ENCODE measurements at places on chromosomes 1 and 21. TPM values are rescaled to one million over a fixed set of nuclear protein-coding genes. Genes with fewer than 3 reads are reported as not detected.

DNA sequence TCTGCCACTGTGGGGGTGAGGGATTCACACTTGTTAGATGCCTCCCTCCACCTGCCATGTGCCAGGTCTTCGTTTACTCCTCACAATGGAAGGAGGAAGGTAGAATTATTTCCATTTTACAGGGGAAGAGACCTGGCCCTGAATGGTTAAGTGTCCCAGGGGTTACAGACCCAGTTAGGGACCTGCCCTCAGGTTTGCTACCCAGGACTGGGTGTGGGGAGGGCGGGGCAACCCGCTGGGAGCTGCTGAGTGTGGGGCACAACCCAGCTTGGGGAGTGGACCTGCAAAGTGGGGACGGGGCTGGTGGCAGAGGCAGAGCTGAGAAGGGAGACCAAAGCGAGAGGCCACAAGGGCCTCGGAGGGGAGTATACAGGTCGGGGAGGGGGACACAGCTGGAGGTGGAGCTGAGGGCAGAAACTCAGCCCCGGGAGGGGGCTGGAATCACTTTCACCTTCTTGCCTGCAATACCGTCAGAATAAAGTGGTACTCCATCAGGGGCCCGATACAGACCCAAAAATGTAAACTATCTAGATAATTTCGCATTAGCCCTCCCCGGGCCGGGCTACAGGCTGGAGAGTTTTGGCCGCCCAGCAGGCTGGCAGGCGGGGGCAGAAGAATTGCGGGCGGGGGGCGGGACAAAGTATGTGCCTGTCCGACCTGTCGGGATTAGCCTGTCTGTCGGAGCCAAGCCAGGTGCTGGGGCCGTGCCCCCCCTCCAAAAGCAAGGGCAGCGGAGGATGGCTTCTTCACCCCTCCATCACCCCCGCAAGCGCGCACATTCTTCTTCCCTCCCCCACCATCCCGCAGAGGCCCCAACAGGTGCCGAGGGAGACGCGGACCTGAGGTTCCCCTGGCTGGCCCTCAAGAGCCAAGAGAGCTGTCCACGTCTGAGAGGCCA lies 1.4 kb downstream of the RSPO1 start:
- no peak for DNase-seq

DNA sequence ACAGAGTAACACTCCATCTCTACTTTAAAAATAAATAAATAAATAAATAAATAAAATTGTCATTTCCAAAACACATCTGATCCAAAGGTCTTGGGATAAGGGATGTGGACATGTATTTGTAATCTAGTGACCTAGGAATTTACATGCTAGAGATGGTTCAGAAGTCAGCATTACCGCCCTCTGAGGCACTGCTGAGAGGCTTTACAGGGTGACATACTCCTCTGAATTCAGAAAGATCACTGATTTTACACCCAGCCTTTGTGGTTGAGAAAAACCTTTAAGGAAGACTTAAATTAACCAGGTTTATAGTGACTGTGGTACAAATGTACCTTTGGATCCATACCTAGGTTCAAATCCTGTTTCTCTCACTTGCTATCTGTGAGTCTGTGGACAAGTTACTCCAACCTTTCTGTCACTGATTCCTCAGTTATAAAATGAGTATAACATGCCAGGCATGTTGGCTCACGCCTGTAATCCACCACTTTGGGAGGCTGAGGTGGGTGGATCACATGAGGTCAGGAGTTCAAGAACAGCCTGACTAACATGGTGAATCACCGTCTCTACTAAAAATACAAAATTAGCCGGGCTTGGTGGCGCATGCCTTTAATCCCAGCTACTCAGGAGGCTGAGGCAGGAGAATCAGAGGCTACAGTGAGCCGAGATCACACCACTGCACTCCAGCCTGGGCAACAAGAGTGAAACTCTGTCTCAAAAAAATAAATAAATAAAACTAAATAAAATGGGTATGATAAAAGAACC lies 20.1 kb downstream of the OSBPL9 start:
- no peak for DNase-seq

DNA sequence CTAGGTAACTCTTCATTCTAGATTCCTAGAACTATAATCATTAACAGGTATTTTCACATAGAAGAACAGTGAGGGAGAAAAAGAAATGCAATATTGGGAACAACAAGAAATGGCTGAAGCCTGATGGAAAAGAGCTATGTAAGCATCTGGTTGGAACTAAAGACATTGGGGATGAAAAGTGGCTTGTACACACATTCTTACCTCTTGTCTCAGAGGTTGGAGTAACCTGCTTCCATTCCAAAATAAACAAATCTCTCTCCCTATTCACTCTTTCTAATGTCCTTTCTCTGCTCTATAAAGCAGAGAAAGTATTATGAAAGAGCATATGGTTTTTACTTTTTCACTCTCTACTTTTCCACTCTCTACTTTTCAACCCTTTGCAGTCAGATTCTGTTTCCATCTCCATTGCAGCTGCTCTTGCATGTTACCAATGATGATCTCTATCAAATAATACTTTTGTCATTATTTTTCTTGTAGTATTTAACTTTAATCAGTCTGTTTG lies 37.5 kb downstream of the CMPK1 start:
- no peak for DNase-seq

- DNase-seq, result no peak
Observed at GRCh38 chr1:31524186-31524901, 52.0 kb upstream of the TINAGL1 start.

The TAF13 gene
- 65.0 TPM for total RNA-seq

DNA sequence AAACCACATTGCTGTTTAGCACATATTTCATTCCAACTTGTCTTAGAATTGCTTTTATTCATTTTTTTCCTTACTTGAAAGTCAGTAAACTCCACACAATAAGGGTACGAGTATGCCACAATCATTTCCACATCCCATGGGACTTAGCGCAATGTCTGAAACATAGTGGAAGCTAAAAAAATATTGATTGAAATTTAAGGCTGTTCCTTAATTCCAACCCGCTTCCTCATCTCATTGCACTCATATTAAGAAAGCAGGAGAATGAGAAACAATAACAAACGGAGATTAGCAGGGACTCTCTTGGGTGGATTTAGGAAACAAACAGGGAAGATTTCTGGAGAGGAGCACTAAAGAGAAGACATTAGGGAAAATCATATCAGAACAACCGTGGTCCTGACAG lies 39.3 kb upstream of the RGS4 start:
- no peak for DNase-seq

GRCh38 chr21:36965720-36966065 lies 776 bp downstream of the HLCS start:
- no peak for DNase-seq

DNA sequence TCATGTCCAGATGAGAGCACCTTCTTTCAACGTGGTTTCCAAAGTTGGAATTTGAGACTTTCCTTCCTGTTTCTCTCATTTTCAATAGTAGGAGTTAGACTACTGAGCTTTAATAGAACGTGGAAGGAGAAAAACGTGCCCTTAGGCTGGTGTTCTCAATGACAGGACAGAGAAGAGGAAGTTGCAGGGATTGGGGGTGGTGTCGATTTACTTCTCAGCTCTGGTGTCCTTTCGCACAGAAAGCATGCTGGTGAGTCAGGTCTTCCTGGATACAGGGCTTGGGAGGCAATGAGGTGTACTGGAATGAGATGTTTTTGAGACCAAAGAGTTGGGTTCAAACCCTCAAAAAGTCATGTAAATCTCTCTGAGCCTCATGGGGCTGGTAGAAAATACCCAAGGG lies 67.1 kb downstream of the HIVEP3 start:
- no peak for DNase-seq

The RXRG gene
- total RNA-seq, result 5.1 TPM

DNA sequence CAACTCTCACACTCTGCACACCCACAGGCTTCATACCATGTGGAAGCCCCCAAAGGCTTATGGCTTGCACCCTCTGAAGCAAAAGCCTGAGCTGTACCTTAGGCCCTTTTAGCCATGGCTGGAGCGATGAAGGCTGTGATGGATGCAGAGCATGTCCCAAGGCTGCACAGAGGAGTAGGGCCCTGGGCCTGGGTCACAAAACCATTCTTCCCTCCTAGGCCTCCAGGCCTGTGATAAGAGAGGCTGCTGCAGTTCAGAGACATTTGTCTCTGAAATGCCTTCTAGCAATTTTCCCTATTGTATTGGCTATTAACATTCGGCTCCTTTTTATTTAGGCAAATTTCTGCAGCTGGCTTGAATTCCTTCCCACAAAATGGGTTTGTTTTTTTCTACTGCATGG lies 1707.7 kb downstream of the MRPL39 start:
- no peak for DNase-seq

- no peak for DNase-seq
Observed at GRCh38 chr1:163668472-163668871, 346.7 kb downstream of the NUF2 start.

DNA sequence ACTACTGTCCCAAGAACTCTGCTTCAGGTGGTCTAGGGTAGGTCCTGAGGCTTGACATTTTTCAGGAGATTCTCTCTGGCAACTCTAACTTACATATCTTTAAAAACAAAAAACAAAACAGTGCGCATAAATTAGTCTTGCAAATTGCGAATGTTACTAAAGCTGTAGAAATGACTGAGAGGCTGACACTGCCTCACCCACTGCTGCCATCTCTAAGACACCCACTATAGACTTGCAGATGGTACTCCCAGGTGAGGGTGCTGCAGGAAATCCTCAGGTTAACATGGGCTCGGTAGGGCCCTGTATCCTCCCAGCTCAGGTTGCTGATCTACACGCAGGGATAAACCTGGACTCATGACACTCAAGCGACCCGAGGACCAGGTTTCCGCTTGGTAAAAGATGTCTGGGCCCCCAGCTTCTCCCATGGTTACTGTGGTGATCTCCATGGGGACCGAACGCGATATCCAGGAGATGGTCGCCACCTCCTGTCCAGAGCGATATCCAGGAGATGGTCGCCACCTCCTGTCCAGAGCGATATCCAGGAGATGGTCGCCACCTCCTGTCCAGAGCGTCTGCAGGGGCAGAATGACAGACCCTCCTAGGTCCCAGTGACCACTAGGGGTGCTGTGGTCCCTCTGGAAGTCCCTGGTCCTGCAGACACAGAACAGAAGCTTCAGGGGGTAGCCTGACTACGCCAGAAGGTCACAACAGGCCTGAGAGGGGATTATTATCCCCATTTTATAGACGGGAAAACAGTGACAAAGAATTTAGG lies 16.2 kb upstream of the LY9 start:
- DNase-seq, result no peak

DNA sequence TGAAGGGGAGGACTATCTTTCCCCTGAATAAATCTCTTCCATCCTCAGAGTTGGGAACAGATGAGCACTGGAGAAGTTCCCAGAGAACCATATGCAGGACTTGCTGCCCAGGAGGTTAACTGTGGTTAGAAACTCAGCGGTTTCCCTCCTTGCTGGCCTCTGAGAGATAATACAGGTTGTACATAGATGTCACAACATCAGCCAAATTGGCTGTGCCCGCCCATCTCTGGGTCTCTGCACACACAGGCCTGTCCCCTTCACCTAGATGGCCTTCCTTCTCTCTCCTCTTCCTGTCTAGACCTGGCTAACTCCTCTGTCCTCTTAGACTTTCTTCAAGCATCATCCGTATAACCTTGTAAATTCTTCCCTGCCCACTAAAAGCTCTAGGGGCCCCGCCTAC lies 5.7 kb downstream of the RGS5 start:
- no peak for DNase-seq

Data from cardiac septum (tissue), 1 donor.